Effector CD4-positive, alpha-beta T cell (primary cell): ENCODE measurements at places on chromosomes 3 and 15.

DNA sequence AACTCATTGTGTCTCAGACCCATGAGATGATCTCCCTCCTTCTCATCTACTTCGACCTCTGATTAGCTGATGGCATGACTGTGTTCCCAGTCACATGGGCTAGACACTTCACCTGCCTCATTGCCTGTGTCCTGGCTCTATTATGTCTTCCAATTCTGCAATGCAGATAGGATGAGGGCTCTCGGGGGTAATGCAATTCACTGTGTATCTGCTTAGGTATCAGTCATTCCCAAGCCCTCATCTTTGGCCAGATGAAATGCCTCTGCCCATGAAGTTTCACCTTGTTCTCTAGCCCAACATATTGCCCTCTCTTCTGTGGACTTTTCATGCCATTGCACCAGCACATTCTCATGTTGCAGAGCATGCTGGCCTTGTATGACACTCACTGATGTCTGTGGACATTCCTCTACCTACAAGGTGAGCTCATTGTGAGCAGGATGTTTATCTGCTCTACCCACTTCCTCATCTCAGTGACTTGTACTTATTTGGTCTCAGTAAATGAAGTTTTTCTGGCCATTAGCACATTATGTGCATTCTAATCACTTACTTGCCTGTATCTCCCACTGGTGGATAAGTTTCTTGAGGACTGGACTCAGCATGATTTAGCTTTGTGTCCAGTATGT is 32.3 kb downstream of the MOBP start:
- no peak for DNase-seq

GRCh38 chr15:89975482-89976245 is 25.5 kb upstream of the ZNF710 start:
- no peak for DNase-seq

DNA sequence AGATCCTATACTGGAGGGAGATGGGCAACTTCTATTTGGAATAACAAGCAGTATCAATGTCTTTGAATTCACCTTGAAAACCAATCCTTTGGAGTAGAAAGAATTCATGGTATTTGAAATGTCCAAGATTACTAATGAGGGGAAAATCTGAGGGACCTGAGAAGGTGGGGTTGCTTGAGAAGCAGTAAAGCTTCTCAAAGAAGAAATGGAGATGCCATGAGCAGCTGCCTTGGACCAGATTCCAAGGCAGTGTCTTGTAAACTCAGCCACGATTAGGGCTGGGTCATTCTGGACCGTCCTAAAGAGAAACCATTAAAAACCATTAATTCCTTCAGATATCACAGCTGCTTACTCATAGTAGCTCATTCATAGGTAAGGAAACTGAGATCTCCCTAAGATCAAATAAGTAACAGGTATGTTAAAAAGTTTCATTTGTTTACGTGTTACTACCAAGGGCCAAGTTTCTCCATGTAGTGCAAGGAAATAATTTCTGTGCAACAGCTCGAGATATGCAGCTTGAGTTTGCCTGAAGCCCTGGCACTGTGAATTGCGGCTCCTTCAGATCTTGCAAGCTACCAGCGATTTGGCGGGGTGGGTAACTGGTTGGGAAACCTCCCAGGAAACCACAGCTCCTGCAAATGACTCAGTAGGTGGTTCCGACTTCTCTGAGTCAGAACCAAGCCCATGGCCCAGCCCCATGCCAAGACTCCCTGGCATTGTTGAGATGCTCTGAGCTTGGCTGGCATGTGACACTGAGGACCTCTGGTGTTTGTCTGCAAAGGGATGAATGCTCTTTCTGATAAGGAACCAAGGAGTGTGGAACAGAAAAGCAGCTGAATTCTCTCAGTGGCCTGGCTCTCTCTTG is 296.8 kb downstream of the RORA start:
- peak; percentile 45 for DNase-seq

- DNase-seq: no peak
Measured at GRCh38 chr3:21909096-21909495, 158.1 kb upstream of the ZNF385D start.

GRCh38 chr15:28024889-28025250 is 74.2 kb downstream of the OCA2 start:
- no peak for DNase-seq

GRCh38 chr15:40102897-40103858 is 5.5 kb downstream of the BMF start:
- no peak for DNase-seq
